ENCODE measurements at places on chromosomes 2 and 18.

- no peak for DNase-seq
Observed at GRCh38 chr2:138997346-138997745, 217.2 kb upstream of the NXPH2 start.

GRCh38 chr2:122927197-122927596, 1097.9 kb upstream of the CNTNAP5 start:
- no peak for DNase-seq

DNA sequence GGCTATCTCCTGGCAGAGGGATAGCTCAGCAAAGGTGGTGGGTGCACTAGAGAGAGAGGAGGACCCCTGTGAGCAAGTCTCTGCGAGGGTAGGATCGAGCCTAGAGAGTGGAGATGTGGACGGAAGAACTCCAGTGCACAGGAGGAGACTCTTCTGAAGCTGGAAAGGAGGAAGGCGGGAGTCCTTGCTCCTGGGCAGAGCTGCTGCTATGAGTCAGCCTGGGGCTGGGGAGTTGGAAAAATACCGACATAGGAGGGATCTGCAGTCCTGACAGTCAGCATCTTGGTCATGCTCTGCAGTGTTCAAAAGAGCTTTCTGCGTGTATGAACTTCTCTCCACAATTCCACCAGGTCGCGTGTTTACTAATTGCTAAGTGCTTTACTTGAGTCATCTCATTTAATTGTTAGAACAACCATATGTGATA, 233.8 kb downstream of the LDLRAD4 start:
- DNase-seq = no peak

DNA sequence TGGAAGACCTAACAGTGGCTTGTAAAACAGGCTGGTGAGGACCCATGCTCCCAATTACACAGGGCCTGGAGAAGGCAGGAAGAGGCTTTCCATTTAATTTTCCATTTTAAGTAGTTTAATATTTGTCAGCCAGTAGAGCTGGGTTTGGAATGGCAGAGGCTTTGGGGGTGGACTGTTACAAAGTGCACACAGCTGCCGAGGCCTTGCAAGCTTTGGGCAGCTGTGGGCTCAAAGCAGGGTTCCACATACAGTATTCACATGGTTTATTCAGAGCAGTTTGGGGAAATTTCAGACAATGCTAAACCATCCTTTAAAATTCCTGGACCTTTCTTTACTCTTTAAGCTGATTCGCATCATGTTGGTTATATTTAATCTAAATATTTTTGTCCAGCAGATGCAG, 132.6 kb downstream of the WDSUB1 start:
- no peak for DNase-seq

- no peak for DNase-seq
Observed at GRCh38 chr2:127655209-127656073, 9.5 kb downstream of the GPR17 start.

- DNase-seq = no peak
Observed at GRCh38 chr18:1425679-1426078, 521.0 kb downstream of the ADCYAP1 start.

Measured in stimulated activated naive CD8-positive, alpha-beta T cell treated with anti-CD3 and anti-CD28 coated beads, Interleukin-15, Interleukin-2, amounts not matched to agents 100 U/mL and 50 U/mL, for 24 hours (primary cell).